ENCODE measurements at places on chromosomes 3 and 15.

GRCh38 chr15:69869881-69870505 lies 227.7 kb downstream of the TLE3 start:
- no peak overlapping the region for H3K27ac ChIP-seq
- no peaks in the 10 kb centered on the region for H3K36me3 ChIP-seq
- no peak overlapping the region for H3K4me3 ChIP-seq
- peaks cover 18% of the 10 kb centered on the region for H3K27me3 ChIP-seq
- DNase-seq, result no peak

GRCh38 chr15:76376029-76376428 lies 39.5 kb downstream of the ISL2 start:
- H3K4me1 ChIP-seq, result no peaks in the 10 kb centered on the region
- H3K27me3 ChIP-seq, result no peaks in the 10 kb centered on the region
- peaks cover 4% of the 10 kb centered on the region for H3K36me3 ChIP-seq
- no peak overlapping the region for H3K4me3 ChIP-seq
- H3K27ac ChIP-seq, result no peak overlapping the region

- no peak overlapping the region for H3K27ac ChIP-seq
- H3K36me3 ChIP-seq, result no peaks in the 10 kb centered on the region
- H3K4me1 ChIP-seq, result no peaks in the 10 kb centered on the region
- no peak overlapping the region for H3K4me3 ChIP-seq
- no peaks in the 10 kb centered on the region for H3K27me3 ChIP-seq
Observed at GRCh38 chr3:175073219-175073905, 214.2 kb downstream of the NAALADL2 start.

DNA sequence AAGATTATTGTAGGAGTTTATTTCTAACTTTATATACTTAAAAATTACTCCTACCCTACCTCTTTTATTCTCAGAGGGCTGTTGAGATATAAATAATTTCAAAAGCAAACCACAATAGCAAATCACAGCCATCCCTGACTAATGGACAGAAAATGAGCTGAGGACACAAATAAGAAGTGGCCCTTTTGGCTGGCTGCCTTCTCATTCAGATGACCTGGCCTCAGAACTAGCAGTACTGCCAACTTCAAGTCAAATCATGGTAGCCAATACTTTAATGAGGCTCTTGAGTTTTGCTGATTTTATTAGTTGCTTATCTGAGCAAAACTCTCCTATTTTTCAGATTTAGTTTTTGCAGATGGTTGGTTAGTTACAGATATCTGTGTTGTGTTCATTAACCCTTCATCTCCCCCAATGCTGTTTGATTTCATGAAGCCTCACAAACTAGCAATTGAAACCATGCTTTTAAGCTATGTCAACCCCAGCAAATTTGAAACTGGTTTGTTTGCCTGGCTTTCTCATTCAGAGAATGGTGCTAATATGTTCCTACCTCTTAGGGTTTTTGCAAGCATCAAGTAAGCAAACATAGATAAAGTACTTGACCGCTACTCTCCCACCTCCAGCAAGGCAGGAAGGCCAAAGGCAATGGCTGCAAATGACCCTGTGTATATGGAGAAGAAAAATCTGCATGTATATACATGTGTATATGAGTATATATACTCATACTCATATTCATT lies 73.4 kb upstream of the HACD2 start:
- H3K4me1 ChIP-seq, result peaks cover 16% of the 10 kb centered on the region
- peak; percentile 26 for DNase-seq
- H3K36me3 ChIP-seq, result peaks cover 10% of the 10 kb centered on the region
- peaks cover 28% of the 10 kb centered on the region for H3K27me3 ChIP-seq
- no peak overlapping the region for H3K4me3 ChIP-seq

DNA sequence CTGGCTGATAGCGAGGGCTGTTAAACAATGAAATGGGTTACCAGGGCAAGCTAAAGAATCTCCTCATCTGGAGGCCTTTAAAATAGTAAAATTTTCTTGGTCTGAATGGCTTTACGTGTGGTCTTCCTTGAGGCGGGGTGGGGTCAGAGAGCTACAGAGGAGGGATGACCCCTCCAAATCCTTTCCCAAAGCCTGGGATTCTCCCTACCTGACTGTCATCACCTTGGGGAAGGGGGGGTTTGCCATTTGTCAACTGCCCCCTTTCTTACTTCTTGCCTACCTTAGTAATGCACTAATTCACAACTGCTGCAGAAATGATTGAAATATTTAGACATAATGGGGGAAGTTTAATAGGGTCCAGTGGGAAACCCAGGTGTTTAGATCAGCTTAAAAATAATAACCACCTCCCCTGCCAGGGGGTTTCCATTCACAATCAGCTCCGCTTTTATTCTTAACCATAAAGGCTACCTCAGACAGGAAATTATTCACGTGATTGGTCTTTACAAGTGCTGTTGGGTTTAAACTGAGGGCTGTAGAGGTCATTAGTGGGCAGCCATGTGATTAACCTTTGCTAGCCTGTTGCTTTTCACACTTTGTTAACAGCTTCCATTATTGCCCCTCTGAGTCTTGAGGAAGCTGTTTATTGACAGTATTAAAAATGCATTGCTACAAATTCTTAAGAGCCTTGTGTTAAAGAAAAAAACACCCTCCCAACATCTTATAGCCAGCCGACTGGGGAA lies 276.5 kb upstream of the ATP11B start:
- no peak overlapping the region for H3K27ac ChIP-seq
- DNase-seq, result no peak
- no peaks in the 10 kb centered on the region for H3K4me1 ChIP-seq
- no peaks in the 10 kb centered on the region for H3K36me3 ChIP-seq

DNA sequence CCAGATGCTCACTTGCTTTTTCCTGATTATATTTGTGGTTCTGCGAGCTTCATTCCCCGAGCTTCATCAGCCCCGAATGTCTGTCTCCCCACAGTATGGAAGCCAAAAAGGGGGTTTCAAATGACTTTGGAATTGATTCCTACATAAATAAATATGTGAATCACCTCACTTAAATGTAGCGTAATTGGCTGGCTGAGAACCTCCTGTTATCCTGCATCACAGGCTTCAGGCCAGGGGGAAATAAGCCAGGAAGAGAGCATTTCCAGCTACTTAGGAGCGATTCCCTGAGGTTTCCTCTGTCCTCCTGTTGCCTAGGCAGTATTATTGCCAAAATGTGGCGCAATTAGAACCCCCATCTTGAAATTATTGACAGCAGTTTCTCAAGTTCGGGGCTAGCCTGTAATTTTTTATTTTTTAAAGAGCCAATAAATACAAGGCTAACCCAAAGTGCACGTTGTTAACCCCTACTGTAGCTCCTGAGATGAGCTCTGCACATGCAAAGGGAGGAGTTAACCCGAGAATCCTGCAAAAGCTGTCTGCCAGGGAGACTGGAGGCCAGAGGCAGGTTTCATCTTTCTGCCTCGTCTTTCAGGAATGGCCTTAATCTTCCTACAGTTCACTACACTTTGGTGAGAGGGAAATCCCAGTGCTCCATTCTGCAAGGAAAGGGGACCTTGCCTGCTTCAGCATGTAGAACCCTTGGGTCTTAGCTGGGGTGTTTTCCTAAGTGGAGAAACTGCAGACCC lies 148.2 kb downstream of the ADAMTS9 start:
- no peaks in the 10 kb centered on the region for H3K27me3 ChIP-seq
- no peak for DNase-seq
- no peak overlapping the region for H3K27ac ChIP-seq
- H3K4me3 ChIP-seq, result no peak overlapping the region
- no peaks in the 10 kb centered on the region for H3K36me3 ChIP-seq
- no peaks in the 10 kb centered on the region for H3K4me1 ChIP-seq

DNA sequence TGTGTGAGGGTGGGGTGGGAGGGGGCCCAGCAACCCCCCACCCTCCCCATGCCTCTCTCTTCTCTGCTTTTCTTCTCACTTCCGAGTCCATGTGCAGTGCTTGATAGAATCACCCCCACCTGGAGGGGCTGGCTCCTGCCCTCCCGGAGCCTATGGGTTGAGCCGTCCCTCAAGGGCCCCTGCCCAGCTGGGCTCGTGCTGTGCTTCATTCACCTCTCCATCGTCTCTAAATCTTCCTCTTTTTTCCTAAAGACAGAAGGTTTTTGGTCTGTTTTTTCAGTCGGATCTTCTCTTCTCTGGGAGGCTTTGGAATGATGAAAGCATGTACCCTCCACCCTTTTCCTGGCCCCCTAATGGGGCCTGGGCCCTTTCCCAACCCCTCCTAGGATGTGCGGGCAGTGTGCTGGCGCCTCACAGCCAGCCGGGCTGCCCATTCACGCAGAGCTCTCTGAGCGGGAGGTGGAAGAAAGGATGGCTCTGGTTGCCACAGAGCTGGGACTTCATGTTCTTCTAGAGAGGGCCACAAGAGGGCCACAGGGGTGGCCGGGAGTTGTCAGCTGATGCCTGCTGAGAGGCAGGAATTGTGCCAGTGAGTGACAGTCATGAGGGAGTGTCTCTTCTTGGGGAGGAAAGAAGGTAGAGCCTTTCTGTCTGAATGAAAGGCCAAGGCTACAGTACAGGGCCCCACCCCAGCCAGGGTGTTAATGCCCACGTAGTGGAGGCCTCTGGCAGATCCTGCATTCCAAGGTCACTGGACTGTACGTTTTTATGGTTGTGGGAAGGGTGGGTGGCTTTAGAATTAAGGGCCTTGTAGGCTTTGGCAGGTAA lies 8.1 kb downstream of the FAM131A start:
- peaks cover 27% of the 10 kb centered on the region for H3K36me3 ChIP-seq
- DNase-seq, result peak; percentile 84
- H3K4me1 ChIP-seq, result peaks cover 13% of the 10 kb centered on the region
- no peak overlapping the region for H3K4me3 ChIP-seq
- H3K27ac ChIP-seq, result no peak overlapping the region

GRCh38 chr3:193869221-193870201 lies 266.4 kb upstream of the HES1 start:
- DNase-seq, result peak; percentile 82
- H3K27ac ChIP-seq, result peak overlapping the region; percentile 31
- peaks cover 5% of the 10 kb centered on the region for H3K36me3 ChIP-seq
- H3K27me3 ChIP-seq, result no peaks in the 10 kb centered on the region

GRCh38 chr3:129758306-129758705 lies 135.2 kb downstream of the TMCC1 start:
- no peak overlapping the region for H3K4me3 ChIP-seq
- H3K36me3 ChIP-seq, result peaks cover 5% of the 10 kb centered on the region
- H3K27me3 ChIP-seq, result no peaks in the 10 kb centered on the region
- peaks cover 7% of the 10 kb centered on the region for H3K4me1 ChIP-seq
- no peak for DNase-seq
- H3K27ac ChIP-seq, result no peak overlapping the region

- H3K4me1 ChIP-seq, result no peaks in the 10 kb centered on the region
- H3K4me3 ChIP-seq, result no peak overlapping the region
- no peak for DNase-seq
- H3K36me3 ChIP-seq, result peaks cover 6% of the 10 kb centered on the region
- no peaks in the 10 kb centered on the region for H3K27me3 ChIP-seq
Observed at GRCh38 chr3:71360764-71361163, 222.8 kb downstream of the FOXP1 start.

DNA sequence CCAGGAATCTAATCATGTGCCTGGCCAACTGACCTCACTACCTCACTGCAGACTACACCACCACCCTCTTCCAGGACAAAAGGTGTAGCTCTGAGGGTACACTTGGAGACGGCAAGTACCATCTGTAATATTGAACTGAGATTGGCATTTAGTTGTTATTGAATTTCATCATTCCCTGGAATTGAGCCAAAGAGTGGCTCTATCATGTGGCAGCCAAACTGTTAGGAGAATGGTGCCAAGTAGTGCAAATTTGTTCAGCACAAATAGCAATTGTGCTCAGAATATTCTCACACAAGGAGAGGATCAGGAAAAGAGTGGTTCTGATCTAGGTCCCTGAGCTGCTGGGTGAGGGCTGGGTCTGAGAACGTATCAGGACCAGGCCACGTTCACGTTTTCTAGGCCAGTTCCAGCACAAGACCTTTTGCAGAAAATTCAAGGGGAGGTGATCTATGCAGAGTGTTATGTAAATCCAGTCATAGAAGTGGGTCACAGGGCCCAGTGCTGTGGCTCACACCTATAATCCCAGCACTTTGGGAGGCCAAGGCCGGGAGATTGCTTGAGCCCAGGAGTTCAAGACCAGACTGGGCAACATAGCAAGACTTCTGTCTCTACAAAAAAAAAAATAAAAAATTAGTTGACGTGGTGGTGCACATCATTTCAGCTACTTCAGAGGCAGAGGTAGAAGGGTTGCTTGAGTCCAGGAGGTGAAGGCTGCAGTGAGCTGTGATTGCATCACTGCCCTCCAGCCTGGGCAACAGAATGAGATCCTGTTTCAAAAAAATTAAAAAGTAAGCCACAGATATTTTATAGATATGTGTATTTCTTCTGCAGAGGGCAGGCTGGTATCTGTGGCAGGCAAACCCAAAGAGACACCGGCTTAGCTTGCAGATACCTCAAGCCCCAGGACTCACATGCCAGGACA lies 31.9 kb upstream of the CFAP161 start:
- no peaks in the 10 kb centered on the region for H3K36me3 ChIP-seq
- peaks cover 18% of the 10 kb centered on the region for H3K4me1 ChIP-seq
- H3K27me3 ChIP-seq, result peaks cover 13% of the 10 kb centered on the region
- H3K27ac ChIP-seq, result no peak overlapping the region
- no peak overlapping the region for H3K4me3 ChIP-seq

GRCh38 chr3:55166576-55167555 lies 239.0 kb upstream of the LRTM1 start:
- H3K36me3 ChIP-seq, result no peaks in the 10 kb centered on the region
- H3K4me1 ChIP-seq, result peaks cover 64% of the 10 kb centered on the region
- no peak overlapping the region for H3K4me3 ChIP-seq
- H3K27ac ChIP-seq, result peak overlapping the region; percentile 99
- DNase-seq, result peak; percentile 32

DNA sequence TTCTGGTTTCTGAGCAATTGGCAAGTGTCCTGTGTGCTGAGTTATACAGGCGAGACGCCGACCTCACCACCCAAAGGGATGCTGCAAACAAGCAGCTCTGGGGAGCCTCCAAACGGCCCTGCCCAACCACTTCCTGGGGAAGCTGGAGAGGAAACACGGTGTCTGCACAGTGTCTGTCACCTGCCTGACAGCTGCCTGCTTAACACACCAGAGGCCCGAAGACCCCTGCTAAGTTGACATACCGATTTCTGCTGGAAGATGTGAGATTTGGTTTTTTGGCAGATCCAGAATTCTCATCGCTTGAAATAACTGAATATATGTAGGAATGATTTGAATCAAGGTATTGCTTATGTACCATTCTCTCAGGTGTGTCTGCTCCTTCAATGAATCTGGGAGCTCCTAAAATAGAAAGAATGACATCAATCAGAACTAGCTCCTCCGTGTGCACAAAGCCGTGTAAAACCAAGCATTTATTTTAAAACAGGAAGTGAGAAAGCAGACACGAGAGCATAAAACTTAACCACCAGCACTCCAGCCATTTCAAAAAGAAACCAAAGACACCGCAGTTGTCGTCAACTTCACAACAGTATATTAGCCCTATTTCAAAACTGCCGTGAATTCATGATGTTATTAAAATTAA lies 27.2 kb downstream of the LRRC2 start:
- H3K27ac ChIP-seq, result no peak overlapping the region
- H3K4me1 ChIP-seq, result peaks cover 6% of the 10 kb centered on the region
- peak; percentile 24 for DNase-seq
- no peaks in the 10 kb centered on the region for H3K36me3 ChIP-seq

DNA sequence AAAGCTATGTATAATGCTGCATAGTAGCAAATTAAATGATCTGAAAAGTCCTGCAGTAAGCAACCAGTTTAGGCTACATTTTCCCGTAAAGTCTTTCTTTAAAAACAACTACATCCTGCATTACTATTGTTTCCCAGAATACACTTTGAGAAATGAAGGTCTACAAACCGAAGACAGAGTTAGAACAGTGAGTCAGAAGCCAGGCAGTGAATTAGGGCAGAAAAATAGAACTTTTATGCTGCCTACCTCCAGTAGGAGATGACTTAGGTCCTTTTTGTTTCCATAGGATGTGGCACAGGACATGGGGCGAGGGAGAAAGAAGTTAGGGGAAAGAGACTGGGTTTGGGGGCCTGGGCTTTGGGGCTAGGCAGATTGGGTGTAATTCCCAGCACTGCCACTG lies 127.3 kb downstream of the PPM1L start:
- DNase-seq, result no peak

Measured in MCF 10A (cell line).